Activated effector memory CD4-positive, alpha-beta T cell treated with Interleukin-2 at 50 U/mL for 16 hours (primary cell): ENCODE measurements at places on chromosomes 4 and X.

- no peak for DNase-seq
Measured at GRCh38 chr4:163768014-163768413, 273.5 kb downstream of the TMA16 start.

GRCh38 chr4:33725861-33726260, 2518.5 kb downstream of the ARAP2 start:
- no peak for DNase-seq

DNA sequence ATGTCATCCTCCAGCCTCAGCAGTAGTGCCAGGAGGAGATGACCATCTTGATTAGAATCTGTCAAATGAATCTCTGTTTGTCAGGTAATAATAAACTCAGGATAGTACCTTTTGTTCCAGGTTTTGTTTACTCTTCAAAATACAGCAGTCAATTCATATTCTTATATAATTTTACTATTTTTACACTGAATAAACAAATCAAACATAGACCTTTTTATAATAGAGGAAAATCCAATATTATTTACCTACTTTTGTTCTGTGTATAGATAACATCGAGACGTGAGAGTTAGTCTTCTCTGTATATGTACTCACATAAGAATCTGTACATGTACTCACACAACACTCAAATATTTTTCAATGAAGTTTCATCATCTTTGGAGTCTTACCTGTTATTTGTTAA, 365.4 kb upstream of the EPHA5 start:
- DNase-seq: no peak

DNA sequence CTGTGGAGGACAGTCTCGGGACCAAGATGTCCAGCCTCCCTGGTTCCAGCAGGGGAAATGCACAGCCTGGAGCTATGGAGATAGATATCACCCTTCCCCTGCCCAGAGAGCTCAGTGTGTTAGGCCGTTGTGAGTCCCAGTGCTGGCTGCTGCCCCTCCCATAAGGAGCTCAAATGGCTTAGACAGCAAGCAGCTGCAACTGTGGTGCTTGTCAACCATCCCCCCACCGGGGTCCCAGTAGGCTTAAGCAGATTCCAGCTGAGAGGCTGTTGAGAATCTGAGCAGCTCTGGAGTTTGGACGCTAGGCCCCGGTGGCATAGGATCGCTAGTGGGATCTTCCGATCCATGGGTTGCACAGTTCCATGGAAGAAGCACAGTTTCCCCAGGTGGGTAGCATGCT, 181.8 kb upstream of the POF1B start:
- DNase-seq: no peak

GRCh38 chrX:44514272-44514671, 28.4 kb downstream of the FUNDC1 start:
- no peak for DNase-seq

- no peak for DNase-seq
Measured at GRCh38 chrX:117839544-117839943, 277.1 kb downstream of the KLHL13 start.

GRCh38 chr4:153645183-153645582, 38.9 kb upstream of the TLR2 start:
- no peak for DNase-seq

- no peak for DNase-seq
Measured at GRCh38 chr4:109703664-109704361, 568 bp upstream of the CASP6 start.

DNA sequence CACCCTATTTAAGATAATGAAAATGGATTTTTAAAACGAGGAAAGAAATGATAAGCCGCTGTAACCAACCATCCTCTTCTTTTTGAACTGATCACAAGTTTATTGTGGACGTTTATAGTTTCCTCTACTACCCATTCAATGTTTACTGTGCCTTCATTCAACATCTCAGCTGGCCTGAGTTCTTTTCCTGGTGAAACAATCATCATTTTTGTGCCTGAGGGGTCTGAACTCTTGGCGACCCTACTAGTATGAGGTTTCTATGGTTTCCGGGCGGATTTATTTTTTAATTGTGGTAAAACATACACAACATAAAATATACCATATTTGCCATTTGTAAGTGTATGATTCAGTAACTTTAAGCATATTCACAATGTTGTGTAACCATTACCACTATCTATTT, 100.7 kb downstream of the SPRY1 start:
- no peak for DNase-seq

DNA sequence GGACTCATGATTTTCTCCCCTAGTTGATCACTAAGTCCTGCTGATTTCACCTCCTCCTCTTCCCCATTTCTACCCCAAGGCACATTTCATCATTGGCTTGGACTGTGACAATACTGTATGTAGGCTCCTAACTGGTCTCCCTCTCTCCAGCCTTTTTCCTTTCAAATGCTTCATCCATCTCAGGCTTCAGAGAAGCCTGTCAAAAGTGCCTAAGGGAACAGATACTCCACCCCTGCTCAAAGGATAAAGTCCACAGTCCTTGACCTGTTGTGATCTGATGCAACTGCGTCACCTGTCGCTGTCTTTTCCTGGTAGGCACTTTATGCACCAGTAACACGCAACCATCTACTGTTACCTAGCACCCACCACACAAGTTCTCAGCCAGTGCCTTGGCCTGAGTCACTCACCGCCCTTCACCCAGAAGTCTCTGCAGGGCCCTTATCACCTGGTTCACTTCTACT, 12.8 kb downstream of the SCARB2 start:
- DNase-seq: no peak

- DNase-seq: no peak
Measured at GRCh38 chr4:123747016-123747415, 350.4 kb downstream of the SPRY1 start.

DNA sequence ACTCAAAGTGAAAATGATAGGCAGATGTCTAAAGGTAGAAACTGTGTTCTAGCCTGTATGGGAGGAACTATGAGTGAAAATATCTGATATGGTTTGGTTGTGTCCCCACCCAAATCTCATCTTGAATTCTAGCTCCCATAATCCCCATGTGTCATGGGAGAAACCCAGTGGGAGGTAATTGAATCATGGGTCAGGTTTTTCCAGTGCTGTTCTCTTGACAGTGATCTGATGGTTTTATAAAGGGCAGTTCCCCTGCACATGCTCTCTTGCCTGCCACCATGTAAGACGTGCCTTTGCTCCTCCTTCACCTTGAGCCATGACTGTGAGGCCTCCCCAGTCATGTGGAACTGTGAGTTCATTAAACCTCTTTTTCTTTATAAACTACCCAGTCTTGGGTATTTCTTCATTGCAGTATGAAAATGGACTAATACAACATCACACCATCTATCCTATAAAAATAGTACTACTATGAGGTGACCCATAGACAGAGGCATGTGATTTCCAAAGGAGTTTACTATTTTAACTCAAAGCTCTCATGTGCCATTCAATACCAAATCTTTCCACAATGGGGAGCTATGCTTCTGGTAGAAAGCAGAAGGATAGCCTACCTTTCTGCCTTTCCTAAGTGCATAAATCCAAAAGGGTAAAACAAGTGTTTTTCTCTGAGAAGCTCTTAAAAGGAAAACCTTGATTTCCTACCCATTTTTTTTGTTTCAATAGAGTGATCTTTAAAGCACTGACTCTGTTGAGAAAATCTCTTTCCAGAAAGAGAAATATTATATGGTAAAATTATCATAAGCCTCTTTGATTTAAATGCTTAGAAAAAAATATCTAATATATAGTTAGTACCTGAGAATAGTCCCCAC, 38.8 kb downstream of the SEC31A start:
- no peak for DNase-seq

DNA sequence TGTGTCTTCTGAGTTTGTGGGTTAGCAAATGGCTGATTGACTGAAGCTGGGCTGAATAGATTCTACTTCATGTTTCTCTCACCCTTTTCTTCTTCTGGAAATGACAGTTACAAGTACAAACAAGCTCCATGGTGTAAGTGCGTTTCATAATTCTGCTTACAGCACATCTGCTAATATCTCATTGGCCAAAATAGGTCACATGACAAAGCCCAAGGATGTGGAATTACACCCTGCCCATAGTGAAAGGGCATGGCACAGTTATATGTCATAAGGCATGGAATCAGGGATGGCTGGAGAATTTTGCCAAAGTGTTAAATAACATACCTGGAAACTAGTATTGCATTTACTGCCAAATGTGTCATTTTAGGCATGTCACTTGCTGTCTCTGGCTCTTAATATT, 327.2 kb downstream of the NKX6-1 start:
- DNase-seq: no peak

GRCh38 chrX:117995378-117995777, 121.2 kb downstream of the KLHL13 start:
- DNase-seq: no peak

DNA sequence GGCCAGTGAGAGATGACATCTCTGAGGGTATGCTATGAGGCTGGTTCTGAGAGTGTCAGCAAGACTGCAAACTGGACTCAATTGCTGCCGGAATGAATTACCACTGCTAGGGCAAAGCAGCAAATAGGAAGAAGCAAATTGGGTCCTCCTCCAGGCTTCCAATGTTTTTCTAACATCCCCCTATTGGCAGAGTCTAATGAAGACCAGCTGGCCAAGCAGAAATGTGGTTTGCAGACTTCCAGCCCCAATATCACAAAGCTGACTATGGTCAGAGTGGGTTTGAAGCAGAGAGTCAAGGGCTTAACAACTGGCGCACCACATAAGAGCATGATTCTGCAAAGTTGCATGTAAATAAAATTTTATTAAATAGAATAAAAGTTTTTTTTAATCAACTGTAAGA, 225.4 kb upstream of the GLRA2 start:
- no peak for DNase-seq

GRCh38 chr4:23401572-23401971, 488.3 kb downstream of the PPARGC1A start:
- no peak for DNase-seq

DNA sequence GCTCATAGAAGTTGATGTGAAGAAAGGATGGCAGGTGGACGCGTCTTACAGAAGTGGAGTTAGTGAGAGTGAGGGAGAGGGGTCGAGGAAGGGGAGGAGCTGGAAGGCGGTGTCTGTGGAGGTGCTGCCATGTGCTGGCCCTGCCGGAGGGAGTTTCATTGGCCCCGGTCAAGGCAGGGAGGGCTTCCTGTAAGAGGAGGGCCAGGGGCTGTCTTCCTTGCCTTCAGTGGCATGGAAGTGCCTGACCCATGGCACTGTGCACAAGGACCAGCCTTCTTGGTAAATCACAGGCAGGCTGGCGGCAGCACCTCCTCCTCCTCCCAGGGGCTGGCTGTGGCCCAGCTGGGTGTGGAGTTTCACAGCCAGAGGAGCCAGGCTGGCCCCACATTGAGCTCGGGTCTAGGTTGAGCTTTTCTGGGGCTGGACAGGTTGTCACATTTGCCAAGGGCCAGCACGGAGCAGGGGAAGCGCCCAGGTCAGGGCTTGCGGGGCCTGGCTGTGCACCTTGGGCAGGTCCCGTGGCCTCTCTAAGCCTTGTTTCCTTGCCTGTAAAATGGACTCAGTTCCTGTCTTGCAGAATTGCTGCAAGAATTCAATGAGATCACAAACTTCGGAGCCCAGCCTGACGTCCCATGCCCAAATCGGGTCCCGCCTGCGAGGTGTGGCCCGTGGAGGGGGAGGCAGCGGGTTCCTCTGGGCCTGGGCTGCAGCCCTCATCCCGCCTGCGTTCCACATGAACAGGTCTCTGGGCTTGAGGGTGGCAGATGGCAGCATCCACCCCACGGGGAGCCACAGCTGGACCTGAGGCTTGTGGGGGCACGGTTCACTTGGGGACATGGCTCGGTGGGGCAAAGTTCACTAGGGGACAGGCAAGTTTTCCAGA, 7.0 kb downstream of the HTRA3 start:
- no peak for DNase-seq

DNA sequence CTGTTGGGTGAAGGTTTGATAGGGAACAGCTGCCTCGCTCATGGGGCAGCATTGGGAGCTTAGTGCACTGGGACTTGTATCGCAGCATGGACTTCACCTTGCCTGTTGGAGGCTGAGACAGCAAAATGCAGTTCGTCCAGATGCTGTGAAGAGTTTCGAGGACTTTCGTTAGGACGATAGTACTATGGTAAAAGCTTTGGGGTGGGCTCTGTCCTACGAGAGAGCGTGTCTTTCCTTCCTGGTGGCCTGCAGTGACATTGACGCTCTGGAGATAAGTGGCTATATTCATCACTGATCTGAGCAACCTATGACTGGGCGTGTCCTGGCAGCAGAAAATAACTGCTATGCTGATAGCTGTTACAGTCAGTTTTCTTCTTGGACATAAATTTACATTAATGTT, 44.8 kb downstream of the ARHGAP10 start:
- DNase-seq: no peak

DNA sequence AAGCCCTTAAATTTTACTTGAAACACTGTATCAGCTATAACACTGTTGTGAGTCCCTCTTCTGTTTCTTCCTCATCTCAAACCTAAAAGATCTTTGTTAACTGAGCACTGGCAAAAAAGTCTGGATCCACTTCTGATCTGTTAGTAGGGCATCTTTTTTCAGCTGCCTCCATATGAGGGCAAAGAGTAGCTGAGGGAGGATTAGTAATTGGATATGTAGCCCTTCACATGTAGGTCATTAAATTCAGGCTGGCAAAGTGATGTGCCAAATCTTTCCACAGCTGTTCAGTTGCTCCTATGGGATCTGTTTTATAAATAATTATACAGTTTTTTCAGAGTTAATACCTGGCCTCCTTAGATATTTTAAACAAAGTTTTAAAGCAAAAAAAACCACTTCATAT, 1.1 kb upstream of the TRMT10A start:
- no peak for DNase-seq

GRCh38 chrX:150357790-150358189, 5.3 kb upstream of the MAMLD1 start:
- no peak for DNase-seq

DNA sequence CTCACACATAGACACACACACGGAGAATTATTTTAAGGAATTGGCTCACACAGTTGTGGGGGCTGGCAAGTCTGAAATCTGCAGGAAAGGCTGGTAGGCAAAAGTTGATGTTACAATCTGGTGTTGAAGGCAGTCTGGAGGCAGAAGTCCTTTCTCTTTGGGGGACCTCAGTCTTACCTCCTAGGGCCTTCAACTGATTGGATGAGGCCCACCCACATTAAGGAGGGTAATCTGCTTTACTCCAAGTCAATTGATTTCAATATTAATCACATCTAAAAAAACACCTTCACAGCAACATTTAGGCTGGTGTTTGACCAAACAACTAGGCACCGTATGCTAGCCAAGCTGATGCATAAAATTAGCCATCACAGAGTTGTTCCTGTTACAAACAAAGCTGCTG, 10.7 kb downstream of the MGST2 start:
- no peak for DNase-seq

DNA sequence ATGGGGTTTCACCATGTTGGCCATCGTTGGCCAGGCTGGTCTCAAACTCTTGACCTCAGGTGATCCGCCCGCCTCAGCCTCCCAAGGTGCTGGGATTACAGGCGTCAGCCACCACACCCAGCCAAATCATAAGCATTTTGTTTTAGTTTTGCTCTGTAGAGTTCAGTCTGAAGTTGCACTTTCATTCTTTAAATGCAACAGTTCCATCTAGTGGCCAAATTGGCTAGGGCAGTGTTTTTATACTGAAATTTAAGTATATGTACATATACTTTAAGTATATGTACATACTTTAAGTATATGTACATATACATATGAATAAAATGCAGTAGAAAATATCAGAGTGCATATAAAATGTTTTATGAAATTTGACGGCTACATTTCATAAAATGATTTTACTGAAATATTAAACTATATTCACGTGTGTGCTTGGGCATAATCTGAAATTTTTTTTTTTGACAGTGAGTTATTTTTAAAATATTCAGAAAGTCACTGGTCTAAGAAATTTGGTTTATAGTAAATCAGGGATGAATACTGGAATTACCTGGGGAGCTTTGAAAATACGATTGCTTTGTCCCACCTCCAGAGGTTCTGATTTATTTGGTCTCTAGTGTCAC, 145.5 kb downstream of the NWD2 start:
- DNase-seq: no peak

- DNase-seq: no peak
Measured at GRCh38 chr4:78667764-78668163, 108.4 kb upstream of the BMP2K start.

GRCh38 chr4:73208376-73208775, 50.2 kb downstream of the ANKRD17 start:
- no peak for DNase-seq
